Gastroesophageal sphincter (tissue), 4 donors: ENCODE measurements at places on chromosomes 3 and 15. TPM values are rescaled to one million over a fixed set of nuclear protein-coding genes. Genes with fewer than 3 reads are reported as not detected.

- ATAC-seq = no peak
Observed at GRCh38 chr3:130741946-130742610, 4.6 kb downstream of the PIK3R4 start.

Gene GRAMD1C
- total RNA-seq = 0.54 TPM

Gene GOLGA6B
- total RNA-seq = not detected

Gene ZMYND10
- 0.54 TPM for total RNA-seq
